ENCODE measurements at places on chromosomes 7 and 10. TPM values are rescaled to one million over a fixed set of nuclear protein-coding genes. Genes with fewer than 3 reads are reported as not detected.

Gene MYH16
- not detected for polyA plus RNA-seq

Gene CFAP58
- polyA plus RNA-seq, result 0.32 TPM

Gene SLC26A5
- 0.24 TPM for polyA plus RNA-seq

- H3K27me3 ChIP-seq, result no peaks in the 10 kb centered on the region
- no peak overlapping the region for H3K27ac ChIP-seq
- H3K36me3 ChIP-seq, result no peaks in the 10 kb centered on the region
- H3K4me3 ChIP-seq, result no peak overlapping the region
These were observed 8.0 kb upstream of the IL6 start for GRCh38 chr7:22718911-22719420.

GRCh38 chr7:64999165-65000004, 7.1 kb downstream of the ERV3-1 start:
- H3K4me1 ChIP-seq, result peaks cover 6% of the 10 kb centered on the region
- H3K36me3 ChIP-seq, result peaks cover 6% of the 10 kb centered on the region
- no peak overlapping the region for H3K4me3 ChIP-seq
- no peak overlapping the region for H3K27ac ChIP-seq

GRCh38 chr7:124908259-124908658, 21.4 kb downstream of the POT1 start:
- no peaks in the 10 kb centered on the region for H3K4me1 ChIP-seq
- no peaks in the 10 kb centered on the region for H3K27me3 ChIP-seq
- H3K36me3 ChIP-seq, result no peaks in the 10 kb centered on the region

- H3K4me3 ChIP-seq, result no peak overlapping the region
- H3K36me3 ChIP-seq, result no peaks in the 10 kb centered on the region
- no peak for DNase-seq
- H3K4me1 ChIP-seq, result peaks cover 6% of the 10 kb centered on the region
- H3K27me3 ChIP-seq, result no peaks in the 10 kb centered on the region
These were observed 12.2 kb upstream of the ADGRA1 start for GRCh38 chr10:133075346-133076137.

- H3K36me3 ChIP-seq, result no peaks in the 10 kb centered on the region
- H3K4me1 ChIP-seq, result peaks cover 4% of the 10 kb centered on the region
- DNase-seq, result no peak
- H3K4me3 ChIP-seq, result no peak overlapping the region
- no peak overlapping the region for H3K27ac ChIP-seq
- no peaks in the 10 kb centered on the region for H3K27me3 ChIP-seq
These were observed 8.0 kb upstream of the EPHA1 start for GRCh38 chr7:143416565-143417149.

- peaks cover 2% of the 10 kb centered on the region for H3K4me1 ChIP-seq
- H3K36me3 ChIP-seq, result no peaks in the 10 kb centered on the region
- H3K27me3 ChIP-seq, result peaks cover 37% of the 10 kb centered on the region
- no peak for DNase-seq
These were observed 44.1 kb upstream of the MXI1 start for GRCh38 chr10:110163192-110163773.

DNA sequence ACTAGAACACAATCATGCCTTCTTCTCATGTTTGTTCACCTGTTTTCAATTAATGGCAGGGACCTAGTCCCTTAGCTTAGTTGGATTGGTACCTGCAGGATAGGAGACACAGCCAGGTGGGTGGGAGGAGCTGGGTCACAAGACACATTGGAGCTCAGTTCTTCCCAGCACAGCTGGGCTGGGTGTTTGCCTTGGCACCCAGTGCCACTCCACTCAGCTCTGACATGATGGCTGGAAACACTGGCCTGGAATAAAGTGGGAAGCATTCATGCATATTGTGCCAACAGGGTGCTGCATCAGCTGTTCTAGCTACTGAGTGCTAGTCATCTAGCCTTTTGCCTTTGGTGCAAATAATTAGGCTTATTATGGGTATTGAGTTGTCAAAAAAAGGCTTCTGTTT, 226.1 kb downstream of the PTEN start:
- H3K27ac ChIP-seq, result no peak overlapping the region
- no peaks in the 10 kb centered on the region for H3K4me1 ChIP-seq
- no peaks in the 10 kb centered on the region for H3K27me3 ChIP-seq
- H3K4me3 ChIP-seq, result no peak overlapping the region
- H3K36me3 ChIP-seq, result no peaks in the 10 kb centered on the region
- no peak for DNase-seq

- H3K4me3 ChIP-seq, result no peak overlapping the region
- no peaks in the 10 kb centered on the region for H3K36me3 ChIP-seq
- DNase-seq, result no peak
- H3K27me3 ChIP-seq, result no peaks in the 10 kb centered on the region
These were observed 126.3 kb upstream of the CHST15 start for GRCh38 chr10:124219655-124220054.

Data from H1 (cell line).